ENCODE measurements at places on chromosomes 12 and 14.
A peak's percentile ranks its signal among the peaks of the same experiment; 100 is the strongest.

DNA sequence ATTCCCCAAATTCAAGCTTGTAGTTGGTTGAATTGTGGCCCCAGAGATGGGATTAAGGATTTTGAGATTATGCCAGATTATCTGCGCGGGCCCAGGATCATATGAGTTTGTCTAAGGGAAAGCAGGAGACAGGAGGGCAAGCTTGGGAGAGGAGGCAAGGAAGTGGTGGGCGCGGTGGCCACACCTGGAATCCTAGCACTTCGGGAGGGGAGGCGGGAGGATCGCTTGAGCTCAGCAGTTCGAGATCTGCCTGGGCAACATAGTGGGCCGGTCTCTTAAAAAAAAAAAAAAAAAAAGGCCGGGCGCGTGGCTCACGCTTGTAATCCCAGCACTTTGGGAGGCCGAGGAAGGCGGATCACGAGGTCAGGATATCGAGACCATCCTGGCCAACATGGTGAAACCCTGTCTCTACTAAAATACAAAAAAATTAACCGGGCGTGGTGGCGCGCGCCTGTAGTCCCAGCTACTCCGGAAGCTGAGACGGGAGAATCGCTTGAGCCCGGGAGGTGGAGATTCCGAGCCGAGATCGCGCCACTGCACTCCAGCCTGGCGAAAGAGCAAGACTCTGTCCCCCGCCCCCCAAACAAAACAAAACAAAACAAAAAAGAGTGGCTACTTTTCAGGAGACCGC, 881 bp upstream of the PUS1 start:
- DNase-seq, result peak; percentile 57

GRCh38 chr14:65042731-65043372, 56.2 kb downstream of the FNTB start:
- DNase-seq, result no peak

DNA sequence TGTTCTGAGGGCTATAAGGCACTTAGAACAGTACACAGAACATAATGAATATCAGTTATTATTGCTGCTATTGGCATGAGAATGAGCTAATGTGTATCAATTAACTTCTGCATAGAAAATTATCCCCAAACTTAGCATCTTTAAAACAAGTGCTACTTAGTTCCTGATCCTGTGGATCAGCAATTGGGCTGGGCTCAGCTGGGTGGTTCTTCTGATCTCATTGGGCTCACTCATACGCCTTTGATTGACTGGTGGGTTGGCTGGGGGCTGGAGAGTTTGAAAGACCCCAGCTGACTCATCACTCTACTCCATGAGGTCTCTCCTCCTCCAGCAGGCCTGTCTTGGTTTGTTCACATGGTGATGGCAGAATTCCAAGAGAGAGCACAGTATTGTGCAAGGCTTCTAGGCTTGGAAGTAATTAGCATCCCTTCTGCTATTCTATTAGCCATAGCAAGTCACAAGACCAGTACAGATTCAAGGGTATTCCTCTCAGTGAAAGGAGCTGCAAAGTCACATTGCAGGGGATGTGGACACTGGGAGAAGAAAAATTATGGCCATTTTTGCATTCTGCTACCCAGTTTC, 27.2 kb upstream of the HSPB8 start:
- no peak for DNase-seq

GRCh38 chr12:117680312-117680711, 288.5 kb downstream of the KSR2 start:
- peak; percentile 77 for DNase-seq

DNA sequence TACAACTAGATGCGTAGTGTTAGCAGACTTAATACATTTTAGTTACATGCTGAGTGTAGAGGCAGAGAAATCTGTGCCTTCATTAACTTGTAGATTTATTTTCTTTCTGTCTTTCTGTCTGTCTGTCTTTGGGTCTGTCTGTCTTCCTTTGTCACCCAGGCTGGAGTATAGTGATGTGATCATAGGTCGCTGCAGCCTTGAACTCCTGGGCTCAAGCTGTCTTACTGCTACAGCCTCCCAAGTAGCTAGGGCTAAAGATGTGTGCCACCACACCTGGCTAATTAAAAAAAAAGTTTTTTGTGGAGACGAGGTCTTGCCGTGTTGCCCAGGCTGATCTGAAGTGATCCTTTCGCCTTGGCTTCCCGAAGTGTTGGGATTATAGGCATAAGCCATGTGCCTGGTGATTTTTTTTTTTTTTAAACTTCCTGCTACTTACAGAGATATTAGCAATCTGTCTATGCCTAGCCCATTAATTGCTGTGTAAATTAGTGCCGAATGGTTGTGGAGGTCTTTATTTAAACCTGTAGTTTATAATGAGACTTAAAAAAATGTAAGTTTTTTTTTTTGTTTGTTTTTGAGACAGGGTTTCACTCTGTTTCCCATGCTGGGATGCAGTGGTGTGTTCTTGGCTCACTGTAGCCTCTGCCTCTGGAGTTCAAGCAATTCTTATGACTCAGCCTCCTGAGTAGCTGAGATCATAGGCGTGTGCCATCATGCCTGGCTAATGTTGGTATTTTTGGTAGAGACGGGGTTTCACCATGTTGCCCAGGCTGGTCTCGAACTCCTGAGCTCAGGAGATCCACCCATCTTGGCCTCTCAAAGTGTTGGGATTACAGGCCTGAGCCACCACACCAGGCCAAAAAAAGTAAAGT, 22.8 kb downstream of the ERC1 start:
- DNase-seq, result peak; percentile 87

DNA sequence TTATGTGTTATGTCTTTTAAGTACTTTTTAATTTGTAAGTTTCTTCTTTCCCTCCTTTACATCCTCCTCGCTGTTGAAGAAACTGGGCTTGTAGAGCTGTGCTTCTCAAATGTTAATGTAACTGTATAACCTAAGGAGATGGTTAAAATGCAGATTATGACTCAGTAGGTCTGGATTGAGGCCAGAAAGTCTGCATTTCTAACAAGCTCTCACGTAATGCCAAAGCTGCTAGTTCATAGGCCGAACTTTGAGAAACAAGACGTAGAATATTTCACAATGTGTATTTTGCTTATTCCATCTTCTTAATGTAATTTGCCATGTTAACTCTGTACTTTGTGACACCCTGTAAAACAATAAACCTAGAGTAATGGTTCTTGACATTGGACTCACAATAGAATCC, 193.3 kb upstream of the SYT1 start:
- peak; percentile 74 for DNase-seq

GRCh38 chr14:50383618-50384225, 13.0 kb downstream of the CDKL1 start:
- no peak for DNase-seq

GRCh38 chr12:108430245-108430644, 84.8 kb upstream of the FICD start:
- no peak for DNase-seq

- no peak for DNase-seq
Measured at GRCh38 chr12:19916196-19916753, 452.1 kb upstream of the PDE3A start.

DNA sequence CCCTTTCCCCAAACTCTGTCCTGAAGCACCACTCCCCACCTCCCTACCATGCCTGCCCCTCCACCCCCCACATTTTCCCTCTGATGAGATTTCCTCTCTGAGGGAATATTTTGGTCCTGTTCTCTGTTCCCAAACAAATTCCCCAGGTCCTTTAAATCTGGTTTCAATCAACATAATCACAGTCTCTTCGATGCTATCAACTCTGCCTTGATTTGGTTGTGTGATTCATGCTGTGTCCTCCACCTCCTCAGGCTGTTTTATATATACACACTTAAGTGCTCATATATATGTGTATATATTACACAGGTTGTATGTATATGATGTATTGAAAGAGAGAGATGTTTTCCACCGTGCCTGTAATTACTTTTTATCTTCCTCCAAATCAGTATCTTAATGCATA, 36.0 kb downstream of the NTF3 start:
- peak; percentile 59 for DNase-seq

DNA sequence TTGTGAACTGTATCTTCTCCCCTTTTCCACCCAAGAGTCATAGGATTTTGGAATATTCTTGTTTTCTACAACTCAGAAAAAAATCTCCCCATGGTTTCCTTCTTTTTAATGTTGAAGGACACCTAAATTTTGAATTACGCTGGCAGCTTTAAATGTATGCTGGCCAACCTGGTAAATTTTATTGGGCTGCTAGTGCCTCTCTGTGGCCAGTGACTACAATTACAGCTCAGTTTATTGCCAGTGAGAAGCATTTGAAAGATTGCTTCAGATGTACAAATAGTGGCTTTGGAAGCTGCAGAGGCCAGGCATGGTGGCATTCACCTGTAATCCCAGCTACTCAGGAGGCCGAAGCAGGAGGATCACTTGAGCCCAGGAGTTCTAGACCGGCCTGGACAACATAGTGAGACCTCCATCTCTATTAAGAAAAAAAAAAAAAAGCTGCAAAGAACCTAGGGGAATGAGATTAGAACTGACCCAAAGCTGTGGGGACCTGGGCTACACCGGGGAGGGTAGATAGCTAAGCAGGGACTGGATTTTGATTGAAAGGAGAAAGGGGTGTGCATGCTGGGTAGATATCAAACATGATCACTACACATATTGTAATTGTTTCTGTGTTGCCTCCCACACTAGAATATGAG, 7.6 kb upstream of the RAB21 start:
- DNase-seq, result peak; percentile 72

GRCh38 chr12:131008-131407, 64.4 kb downstream of the IQSEC3 start:
- no peak for DNase-seq

DNA sequence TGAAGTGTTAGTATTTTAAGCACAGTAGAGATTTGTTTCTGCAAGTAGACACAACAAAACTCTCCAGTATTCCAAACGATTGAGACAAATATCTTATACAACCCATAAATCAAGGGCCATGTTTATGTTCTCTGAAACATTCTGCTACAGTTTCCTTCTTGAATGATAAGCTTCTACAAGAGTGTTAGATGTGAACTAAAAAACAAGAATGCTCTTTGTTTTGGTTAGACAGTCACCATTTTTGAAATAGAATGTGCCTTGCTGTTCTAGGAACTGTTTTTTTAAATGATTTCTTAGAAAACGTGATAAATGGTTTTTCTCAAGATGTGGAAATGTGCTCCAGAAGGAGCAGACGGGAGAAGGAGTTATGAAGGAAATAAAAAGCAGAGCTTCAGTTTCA, 1656.3 kb upstream of the FLRT2 start:
- no peak for DNase-seq

DNA sequence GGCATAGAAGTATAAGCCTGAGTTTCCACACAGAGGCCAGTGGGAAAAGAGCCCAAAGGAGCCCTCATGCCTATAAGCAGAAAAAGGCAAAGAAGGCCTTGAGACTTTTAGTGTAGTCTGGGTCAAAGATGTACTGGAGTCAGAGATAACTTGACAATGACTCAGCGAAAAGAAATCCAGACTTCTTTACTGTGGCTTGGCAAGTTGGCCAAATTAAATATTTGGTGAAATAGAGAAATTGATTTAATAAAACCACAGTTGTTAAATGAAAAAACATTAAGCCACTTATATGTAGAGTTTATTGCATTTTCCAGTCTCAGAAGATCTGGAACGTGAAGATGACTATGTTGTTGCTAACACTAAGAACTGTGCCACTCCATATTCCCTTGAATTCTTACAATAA, 105.1 kb downstream of the TMTC3 start:
- peak; percentile 97 for DNase-seq

GRCh38 chr12:121561009-121561395, 19.8 kb downstream of the KDM2B start:
- no peak for DNase-seq

DNA sequence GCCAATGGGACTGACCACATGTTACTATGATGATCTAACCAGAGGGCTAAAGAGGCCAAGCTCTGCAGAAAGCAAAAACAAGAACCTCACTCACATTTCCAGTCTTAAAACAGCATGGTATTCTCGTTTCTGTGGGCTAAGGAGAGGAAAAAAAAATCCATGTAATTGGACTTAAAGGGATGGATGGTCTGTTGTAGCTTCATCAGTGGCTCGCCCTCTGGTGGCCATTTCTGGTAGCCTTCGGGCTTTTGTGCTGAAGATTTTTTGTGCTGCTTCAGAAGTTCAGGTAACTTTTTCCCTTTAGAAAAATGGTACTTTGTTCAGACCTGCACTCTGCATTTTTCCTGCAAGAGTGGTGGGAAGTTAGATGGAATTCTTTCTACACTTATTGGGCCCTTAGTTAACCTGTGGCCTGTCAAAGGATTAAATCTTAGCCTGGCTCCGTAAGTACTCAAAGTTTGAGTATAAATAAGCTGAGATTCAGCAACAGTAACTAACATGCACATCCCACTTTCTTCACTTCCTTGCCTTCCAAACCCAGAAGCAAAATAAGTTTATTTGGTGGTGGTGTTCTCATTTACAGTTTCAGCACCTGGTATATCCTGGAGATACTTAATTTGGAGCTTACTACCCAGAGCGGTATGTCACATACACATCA, 22.3 kb downstream of the DCAF4 start:
- peak; percentile 69 for DNase-seq

DNA sequence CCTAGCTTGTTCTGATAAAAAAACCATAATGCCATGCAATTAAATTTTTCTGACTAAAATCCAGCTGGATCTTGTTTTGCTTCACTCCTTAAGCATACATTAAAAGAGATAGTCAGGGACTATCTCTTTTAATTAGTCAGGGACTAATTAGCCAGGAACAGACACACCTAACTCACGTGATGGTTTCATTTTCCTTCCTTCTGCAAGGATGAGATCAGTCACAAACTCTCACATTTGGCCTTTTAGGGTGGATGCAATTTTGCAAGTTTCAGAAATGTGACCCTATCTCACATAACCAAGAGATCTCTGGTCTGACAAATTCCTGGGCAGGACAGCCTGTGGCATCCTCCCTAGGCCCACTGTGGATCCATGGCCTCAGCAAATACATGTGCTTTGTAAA, 62.4 kb downstream of the SETD3 start:
- DNase-seq, result no peak

DNA sequence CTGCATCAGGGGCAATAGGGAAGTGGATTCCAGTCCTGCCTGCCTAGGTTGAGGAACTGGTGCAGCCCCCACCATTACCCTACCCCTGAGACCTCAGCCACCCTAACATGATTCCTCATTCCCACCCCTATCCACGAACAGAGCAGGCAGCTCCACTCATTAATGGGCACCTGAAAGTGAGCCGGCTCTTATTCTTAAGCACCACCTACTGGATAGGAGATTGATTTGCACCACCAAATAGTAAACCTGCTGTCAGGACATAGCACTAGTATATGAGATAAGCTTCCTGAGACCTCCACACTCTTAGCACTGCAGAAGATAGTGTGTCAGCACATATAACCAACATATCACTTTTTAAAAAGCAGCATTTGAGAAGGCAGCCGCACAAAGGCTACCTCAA, 573.2 kb downstream of the SOX5 start:
- no peak for DNase-seq
